ENCODE measurements at places on chromosomes 12 and 14.

DNA sequence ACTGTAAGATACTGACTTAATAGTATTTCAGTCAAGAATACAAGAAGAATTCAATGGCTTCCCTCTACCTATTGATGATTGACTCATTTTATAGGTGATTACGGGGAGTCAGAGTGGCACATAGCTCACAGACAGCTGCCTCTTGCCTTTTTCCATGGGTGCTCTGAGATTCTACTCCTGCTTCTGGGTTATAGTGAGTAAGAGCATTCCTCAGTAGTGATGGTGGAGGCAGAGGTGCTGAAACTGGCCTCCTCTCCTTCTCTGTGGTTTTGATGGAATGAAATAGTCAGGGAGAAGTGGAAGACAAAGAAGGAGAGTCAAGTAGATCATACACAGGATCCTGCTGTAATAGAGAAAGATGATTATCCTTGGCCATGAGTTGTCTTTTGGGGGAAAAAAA is 438.2 kb upstream of the FAR2 start:
- DNase-seq = peak; percentile 83

DNA sequence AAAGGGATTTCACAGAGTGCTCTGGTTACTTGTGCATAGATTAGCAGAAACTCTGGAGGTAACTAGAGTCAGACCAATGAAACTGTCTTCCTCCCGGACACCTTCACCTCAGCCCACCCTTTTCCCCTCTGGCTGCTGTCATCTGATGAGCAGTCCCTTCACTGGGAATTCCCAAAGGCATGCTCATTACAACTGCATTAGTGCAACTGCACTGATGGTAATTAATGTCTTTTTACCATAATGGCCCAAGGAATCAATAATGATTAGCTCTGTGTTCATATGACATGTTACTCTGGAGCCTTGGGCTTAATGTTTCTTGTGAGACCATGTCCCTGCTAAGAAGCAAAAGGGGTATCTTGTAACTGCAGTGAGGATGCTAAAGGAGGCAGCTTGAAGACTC is 304.5 kb downstream of the GRIN2B start:
- DNase-seq = no peak

GRCh38 chr12:115374480-115375185 is 690.7 kb upstream of the TBX3 start:
- no peak for DNase-seq

DNA sequence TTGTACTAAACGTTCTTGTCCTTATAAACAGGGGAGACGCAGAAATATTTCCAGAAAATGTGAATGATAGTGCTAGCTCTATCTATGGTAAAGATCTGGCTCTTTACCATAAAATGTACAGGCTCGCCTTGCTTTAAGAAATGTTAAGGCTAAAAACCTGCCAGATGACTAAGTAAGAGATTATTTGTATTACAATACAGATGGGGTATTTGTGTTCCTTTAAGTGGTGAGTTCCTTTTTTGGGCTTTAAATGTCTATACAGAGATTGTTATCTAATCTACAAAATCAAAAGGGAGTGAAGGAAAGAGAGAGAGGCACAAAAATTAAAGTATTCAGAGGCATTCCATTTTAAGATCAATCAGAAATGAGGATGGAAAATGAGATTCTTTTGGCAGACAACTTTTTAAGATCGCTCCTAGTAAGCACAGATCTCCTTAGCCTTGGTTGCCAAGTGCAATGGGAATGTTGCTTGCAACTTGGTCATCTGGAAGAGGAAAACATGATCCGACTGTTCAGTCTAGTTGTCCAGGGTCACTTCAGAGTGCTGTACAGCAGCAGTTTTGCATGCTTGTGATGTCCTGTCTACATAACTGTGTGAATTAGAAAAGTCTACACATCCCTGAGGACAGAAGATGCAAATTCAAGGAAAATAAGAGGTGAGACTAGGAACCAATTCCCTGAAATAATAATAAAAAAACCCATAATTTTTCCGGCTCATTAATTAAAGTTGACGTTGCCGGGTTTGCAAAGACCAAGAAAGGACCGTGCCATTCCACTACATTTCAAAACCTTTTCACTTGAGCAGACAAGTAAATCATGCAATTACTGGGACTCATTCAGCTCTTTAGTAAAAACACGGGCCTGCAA is 380.8 kb downstream of the EGLN3 start:
- no peak for DNase-seq

GRCh38 chr14:104117341-104118005 is 20.9 kb upstream of the KIF26A start:
- no peak for DNase-seq

- peak; percentile 86 for DNase-seq
Measured at GRCh38 chr14:34711169-34711568, 3.2 kb downstream of the CFL2 start.

DNA sequence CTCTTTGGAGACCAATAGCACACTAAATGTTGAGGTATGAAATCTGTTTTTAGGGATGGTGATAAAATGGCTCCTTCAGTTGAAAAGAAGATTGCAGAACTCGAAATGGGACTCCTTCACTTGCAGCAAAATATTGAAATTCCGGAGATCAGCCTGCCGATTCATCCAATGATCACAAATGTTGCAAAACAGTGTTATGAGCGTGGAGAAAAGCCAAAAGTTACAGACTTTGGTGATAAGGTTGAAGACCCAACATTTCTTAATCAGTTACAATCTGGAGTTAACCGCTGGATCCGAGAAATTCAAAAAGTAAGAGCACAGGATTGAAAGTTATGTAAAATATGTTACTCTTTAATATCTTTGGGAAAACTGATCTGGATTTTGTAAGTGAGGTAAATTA is 15.3 kb downstream of the DYNC1H1 start:
- DNase-seq = no peak

- peak; percentile 87 for DNase-seq
Measured at GRCh38 chr14:79044894-79045624, 874.9 kb downstream of the NRXN3 start.

DNA sequence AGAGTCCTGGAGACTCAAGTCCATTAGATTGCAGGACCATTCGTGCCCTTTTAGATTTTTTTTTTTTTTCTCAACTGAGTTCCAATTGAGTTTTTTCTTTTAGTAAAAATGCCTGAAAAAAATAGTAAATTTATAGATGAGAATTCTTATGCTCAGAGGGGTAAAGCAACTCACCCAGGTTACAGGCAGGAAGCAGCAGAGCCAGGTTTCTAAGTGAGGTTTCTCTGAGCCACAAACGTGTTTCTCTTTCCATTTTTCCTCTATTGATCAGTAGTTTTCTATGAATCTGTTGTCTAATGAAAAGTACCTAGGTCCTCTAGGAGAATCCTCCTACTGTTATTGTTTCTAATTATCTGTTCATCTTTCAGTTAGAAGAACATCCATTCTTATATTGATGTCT is 66.4 kb upstream of the C12orf71 start:
- no peak for DNase-seq

GRCh38 chr14:95431199-95432143 is 85.0 kb downstream of the SYNE3 start:
- DNase-seq = no peak

DNA sequence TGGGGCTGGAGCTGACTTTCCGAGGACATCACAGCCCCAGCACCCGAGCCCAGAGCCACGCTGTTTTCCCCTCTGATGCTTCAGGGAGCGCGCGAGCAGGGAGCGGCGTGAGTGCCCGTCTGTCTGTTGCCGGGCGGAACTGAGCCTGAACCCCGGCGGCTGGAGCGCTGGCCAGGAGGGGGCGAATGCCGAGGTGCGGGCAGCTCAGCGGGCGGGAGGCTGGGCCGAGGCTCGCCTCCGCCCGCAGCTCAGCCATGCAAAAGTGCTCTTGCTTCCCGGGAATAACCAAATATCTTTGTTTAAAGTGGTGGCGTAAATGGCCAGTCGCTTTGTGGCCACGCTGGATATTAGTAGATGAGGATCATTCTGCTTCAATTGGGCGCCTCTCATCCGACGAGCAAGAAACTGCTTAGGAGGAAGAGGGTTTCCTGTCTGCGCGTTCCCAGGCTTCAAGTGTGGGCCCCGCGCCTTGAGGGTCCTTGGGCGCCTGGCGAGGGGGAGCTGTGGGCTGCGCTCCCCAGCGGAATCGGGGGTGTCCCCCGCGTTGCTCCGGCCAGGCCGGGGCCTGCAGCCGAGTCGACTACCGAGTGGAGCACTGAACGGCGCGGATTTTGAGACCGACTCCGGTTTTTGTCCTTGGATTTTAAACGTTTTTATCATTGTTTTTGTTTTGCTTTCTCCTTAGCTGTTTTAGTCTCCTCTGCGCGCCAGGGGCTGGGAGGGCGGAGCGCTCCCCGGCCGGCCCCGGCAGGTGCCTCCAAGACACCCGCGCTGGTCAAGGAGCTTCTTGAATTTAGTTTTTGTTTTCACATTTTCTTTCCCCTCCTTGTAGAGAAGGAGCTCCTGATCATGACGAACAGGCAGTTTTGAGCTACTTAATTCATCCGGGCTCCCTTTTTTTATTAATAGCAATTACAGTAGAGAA is 831 bp upstream of the NKX2-1 start:
- no peak for DNase-seq

- no peak for DNase-seq
Measured at GRCh38 chr12:120687578-120688289, 785 bp downstream of the MLEC start.

DNA sequence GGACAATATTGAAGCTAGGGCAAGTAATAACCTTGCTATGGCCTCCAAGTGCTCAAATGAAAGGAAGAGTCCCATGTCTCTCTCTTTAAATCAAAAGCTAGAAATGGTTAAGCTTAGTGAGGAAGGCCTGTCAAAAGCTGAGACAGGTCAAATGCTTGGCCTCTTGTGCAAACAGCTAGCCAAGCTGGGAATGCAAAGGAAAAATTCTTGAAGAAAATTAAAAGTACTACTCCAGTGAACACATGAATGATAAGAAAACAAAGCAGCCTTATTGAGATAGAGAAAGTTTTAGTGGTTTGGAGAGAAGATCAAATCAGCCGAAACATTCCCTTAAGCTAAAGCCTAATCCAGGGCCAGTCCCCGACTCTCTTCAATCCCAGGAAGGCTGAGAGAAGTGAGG is 84.1 kb upstream of the PLEKHA5 start:
- no peak for DNase-seq

DNA sequence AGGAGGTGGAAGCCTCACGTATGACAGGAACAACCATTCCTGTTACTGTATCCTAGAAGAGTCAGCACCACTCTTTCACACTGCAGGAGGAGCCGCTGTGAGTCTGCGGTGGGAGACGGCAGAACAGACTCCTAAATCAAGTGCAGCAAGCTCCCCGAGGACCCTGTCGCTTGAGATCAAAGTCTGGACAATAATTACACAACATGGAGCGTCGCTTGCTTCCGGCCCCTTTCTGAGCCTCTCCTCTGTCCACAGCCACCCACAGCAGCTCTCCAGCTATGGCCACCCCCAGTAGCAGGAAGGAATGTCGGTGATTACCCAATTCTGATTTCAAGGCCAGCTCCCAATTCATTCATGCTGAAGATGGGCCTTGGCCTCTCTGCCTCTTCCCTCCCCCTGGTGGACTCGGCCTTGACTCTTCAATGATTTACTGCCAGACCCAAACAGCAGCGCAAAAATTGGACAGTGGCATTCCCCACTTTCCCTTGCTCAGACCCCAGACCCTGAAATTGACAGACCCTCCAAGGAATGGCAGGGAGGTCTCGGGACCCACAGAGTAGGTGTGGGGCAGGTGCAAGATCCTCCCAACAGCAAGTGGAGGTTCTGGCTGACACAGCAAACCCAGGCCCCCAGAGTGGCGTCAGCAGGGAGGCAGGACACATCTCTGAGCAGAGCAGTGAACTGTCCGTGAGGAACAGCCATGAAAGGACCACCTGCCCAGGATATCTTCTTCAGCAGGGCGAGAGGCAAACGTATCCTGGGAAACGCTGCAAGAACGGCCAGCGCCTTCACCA is 272.7 kb upstream of the DIO3 start:
- DNase-seq = no peak

DNA sequence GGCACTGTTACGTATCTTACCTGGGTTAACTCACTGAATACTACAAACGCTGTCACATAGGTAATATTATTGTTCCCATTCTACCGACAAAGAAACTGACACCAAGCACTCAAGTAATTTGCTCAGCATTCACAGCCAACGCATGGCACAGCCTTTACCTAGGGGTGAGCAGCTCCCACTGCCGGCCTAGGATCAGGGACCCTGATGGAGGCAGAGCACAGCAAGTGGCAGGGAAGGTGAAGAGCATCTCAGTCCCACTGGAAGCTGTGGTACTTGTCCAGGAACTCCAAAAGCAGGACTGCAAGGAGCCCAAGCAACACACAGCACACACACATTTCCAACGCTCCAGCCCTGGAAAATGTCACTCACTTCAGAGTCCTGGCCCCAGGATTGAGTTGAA is 111.8 kb upstream of the CDKN3 start:
- DNase-seq = no peak

- DNase-seq = no peak
Measured at GRCh38 chr14:105468621-105469241, 5.9 kb upstream of the CRIP2 start.

DNA sequence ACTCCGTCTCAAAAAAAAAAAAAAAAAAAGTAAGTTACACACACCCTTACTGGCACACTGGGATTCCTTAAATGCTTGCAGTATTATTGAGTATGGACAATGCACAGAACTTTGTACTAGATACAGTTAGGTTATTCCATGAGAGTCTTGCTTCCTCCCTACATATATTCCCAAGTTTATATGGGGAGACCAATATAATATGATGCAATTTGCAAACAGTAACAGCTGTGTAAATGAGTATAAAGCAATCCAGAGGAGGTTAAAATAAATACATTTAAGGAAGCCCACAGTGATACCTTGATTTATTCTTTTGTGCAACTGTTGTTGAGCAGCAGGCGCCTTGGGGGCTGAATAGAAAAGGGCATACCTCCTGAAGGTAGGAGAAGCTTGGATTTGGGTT is 26.6 kb downstream of the RASSF3 start:
- DNase-seq = no peak

- peak; percentile 9 for DNase-seq
Measured at GRCh38 chr12:82835217-82835616, 148.5 kb downstream of the TMTC2 start.

DNA sequence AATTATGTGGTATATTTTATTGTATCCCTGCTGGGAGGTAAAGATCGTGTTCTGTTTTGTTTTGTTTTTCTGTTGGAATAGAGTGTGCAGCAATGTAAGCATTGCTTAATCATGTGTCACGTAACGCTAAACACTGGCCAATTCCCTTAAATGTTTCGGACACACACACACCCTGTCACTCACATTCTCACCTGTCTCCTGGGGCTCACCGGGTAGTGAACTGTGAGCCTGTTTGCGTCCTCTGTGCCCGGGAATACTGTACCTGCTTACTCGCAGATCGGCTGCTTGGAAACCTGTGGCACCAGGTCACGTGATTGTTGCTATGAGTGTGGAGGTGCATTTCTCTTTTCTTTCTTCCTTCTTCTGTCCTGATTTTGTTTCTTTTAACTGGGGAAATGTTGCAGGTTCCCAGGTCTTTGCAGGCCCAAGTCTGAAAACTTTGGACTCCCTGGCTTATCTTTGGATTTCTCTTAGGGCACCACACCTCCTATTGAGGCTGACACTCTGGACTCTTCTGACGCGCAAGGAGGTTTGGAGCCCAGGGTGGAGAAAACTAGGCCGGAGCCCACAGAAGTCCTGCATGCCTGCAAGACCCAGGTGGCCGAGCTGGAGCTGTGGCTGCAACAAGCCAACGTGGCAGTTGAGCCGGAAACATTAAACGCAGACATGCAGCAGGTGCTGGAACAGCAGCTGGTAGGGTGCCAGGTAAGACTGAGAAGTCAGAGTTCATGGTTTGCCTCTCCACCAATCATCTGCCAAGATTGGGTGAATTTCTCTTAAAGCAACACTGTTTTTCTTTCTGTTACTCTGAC is 181.1 kb downstream of the ESR2 start:
- no peak for DNase-seq

- DNase-seq = no peak
Measured at GRCh38 chr12:49882248-49882850, 21.4 kb downstream of the FAIM2 start.

GRCh38 chr14:85165094-85165493 is 364.9 kb upstream of the FLRT2 start:
- DNase-seq = no peak

GRCh38 chr14:99325591-99325990 is 53.6 kb upstream of the BCL11B start:
- no peak for DNase-seq
